ENCODE measurements at places on chromosomes 2 and 18.

GRCh38 chr2:166013878-166014277 is 60.3 kb upstream of the TTC21B start:
- no peak for DNase-seq

DNA sequence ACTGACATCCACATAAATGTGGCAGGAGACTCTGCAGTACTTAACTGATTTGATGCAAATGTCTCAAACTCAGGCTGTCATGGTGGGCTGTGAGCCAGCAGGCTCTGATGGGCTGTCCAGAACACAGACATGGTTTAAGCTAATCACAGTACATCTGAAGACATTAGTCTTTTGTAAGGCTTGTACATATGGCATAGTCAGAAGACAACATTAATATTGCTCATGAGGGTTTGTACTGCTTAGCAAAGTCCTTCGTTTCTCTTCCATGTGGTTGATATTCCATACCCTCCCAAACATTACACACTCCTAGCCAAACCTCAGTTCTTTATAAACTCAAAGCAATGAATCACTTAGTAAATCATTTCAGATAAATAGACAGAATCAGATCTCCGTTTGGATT is 330.6 kb downstream of the RND3 start:
- no peak for DNase-seq

- no peak for DNase-seq
Measured at GRCh38 chr2:83650898-83651297, 808.2 kb downstream of the SUCLG1 start.

DNA sequence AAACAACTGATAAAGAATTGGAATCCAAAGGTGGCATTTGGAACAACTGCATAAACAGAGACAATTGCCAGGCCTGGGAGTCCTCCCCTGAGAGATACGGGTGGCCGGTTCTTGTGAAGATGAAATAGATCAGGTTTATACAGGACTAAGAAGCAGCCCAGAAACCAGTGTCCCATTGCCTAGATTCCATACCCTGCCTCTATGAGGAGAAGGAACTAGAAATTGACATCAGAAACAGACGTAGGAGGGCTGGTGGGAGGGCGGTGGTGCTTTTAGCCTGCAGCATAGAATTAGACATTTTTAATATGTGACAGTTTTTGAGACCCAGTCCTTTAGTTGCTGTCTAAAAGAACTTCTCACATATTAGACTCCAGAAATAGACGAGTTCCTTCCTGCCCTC is 11.8 kb upstream of the SH3BP4 start:
- DNase-seq = no peak

- DNase-seq = no peak
Measured at GRCh38 chr18:63063171-63063570, 256.4 kb downstream of the BCL2 start.

- DNase-seq = no peak
Measured at GRCh38 chr2:144607891-144608521, 88.1 kb upstream of the ZEB2 start.

- DNase-seq = no peak
Measured at GRCh38 chr18:79368681-79369080, 27.0 kb upstream of the NFATC1 start.

DNA sequence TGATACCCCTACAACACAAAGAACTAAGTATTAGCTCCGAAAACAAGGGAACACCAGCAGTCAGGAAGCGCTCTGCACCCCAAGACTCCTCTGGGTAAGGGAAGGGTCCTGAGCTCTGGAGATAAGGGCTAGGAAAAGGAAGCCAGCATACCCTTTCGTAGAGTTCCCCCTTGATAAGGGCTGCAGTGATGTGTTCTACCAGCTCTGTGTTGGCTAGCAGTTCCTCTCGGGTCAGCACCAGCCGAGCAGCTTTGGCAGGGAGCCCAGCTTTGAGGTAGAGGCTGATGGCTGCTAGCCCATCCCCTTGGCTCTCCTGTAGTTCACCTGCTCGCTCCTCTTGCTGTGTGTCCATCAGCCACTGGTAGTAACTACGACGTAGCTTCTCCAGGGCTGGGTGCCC is 18.9 kb downstream of the KRTCAP3 start:
- no peak for DNase-seq

DNA sequence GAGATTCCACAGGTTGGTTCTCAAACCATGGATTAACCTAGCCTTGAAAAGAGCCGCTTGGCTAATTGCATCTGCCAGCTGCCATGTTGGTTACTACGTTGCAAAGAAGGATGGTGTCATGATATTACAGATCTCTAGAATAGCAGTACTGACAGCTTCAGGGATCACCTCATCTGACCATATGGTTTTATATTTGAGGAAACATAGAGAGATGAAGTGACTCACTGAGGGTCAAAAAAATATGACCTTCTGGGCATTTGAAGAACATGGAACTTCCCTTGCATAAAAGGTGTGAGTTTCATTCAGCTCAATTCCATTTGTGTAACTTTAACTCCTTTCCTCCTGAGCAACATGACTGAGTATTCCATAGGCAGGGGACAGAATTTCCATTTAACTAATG is 242.3 kb downstream of the SETBP1 start:
- DNase-seq = no peak

- no peak for DNase-seq
Measured at GRCh38 chr2:85240055-85240454, 87.7 kb downstream of the TGOLN2 start.

GRCh38 chr2:29389686-29390085 is 274.5 kb downstream of the CLIP4 start:
- no peak for DNase-seq

- DNase-seq = no peak
Measured at GRCh38 chr18:59033359-59033758, 106.3 kb upstream of the SEC11C start.

- no peak for DNase-seq
Measured at GRCh38 chr18:28208712-28209265, 31.9 kb upstream of the CDH2 start.

DNA sequence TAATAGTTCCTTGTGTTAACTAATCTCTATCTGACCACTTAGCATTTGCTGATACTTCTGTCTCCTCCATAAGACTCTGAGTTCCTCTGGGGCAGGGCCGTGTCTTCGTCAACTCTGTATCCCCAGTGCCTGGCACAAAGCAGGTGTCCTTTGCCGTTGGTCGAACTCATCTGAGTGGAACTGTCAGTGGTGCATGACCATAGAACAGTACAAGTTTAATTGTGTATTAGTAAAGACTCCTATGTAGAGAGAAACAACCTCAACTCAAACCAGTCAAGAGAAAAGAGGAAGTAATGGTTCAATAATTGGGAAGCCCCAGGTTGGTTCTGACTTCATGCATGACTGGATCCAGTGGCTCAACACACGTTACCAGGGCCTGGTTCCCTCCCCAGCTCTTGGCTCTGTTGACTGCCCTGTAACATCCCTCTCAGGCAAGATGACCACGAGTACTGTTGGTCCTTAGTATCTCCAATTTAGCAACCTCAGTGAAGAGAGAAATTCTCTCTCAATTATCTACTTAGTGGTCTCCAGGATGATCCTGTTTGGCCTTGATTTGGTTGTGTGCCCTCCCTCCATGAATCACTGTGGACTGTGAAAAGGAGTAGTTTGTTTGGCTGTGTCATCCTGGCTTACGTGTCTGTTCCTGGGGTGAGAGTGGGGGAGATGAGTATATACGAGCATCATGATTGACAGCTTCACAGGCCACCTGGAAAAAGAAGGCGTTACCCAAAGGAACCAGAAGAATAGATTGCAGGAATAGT is 58.5 kb upstream of the MSH6 start:
- no peak for DNase-seq

- no peak for DNase-seq
Measured at GRCh38 chr2:236056141-236056540, 112.0 kb downstream of the GBX2 start.

DNA sequence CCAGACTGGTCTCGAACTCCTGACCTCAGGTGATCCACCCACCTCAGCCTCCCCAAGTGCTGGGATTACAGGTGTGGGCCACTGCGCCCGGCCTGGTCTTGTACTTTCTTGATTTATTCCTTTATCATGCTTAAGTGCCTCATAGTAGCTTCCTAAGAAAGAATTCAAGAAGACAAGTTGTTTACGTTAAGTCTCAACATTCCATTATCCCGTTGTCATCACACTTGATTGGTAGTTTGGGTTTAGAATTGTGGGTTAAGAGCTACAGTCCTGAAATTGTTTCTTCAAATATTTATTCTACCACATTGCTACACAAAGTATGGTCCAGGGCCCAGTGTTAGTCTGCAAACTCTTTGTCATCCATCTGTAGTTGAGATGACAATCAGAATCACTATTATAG is 194.0 kb downstream of the VWC2L start:
- no peak for DNase-seq

DNA sequence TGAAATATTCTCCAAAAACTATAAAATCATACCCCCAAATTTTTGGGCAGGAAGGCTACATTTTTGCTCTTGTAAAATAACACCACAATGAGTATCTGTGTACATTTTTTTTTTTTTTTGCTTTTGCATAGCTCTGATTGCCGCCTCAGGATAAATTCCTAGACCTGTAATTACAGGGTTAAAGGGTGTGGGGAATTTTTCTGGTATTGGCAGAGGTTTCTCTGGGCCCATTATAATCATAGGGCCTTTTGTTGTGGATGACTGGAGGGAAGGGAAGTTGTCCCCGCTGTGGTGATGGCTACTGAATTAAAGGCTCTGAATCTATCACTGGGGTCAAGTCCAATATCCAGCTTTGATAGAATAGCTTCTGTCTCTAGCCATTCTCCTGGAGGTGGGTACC is 26.6 kb downstream of the CCDC195 start:
- DNase-seq = no peak

DNA sequence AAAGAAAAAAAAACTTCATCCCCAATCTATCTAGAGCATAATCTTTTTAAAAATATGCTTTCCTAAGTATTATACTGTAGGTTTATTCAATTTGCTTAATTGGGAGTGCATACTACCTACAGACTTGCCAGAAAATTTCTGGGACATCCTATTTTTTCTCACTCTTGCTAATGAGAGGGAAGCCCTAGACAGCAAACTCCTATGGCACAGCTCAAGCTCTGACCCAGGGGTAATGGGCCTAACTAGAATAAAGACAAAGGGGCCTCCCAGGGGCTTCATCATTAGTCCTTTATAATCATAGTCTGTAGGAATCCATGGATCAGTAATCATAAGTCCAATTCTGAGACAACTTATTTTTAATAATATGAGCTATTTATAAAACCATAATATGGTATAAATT is 142.6 kb upstream of the ITGA4 start:
- no peak for DNase-seq

GRCh38 chr2:16978301-16978700 is 312.7 kb upstream of the CYRIA start:
- DNase-seq = no peak

DNA sequence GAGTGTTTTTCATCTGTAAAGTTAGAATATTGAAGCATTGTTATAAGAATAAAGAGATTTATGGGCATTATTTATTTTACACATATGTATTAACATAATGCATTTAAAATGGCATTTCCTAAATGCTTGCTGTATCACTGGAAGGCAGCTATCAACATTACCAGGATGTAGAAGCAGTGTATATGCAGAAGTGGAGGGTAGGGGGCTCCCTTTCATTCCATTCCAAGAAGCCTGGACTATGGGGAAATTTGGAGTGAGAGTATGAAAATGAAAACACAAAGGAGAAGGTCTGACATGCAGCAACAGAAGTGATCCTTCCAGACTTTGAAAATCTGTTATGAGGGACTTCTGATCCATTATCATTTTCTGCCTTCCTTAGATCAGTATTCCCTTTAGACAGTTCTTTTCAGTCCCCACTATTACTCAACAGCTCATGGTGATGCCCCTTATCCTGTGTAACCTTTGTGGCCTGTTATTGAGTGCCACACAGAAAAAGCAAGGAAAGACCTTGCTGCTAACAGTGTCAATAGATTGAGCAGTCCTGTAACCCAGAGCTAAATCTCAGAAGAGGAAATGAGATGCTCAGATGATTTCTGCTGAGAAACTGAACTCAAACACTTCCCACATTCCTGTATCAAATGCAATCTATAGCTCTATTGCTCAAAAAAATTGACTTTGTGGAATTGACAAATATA is 216.6 kb downstream of the HNMT start:
- DNase-seq = no peak

DNA sequence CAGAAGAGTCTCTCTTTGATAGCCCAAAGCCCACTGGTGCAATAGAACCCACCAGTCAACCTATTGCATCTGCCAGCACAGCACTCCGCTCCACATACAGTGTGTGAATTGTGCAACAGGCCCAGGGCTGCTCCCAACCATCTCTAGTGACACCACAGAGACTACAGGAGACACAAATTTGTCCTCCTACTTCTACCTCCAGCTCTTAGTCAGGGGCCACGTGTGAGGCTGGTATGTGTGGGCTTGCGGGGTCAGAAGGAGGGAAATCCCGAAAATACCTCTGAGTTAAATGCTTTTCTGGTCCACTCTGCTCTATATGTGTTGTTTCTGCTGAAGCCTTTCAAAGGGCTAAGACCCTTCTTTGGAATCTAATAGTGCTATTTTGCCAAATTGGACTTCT is 18.0 kb downstream of the DGUOK start:
- peak; percentile 43 for DNase-seq

GRCh38 chr2:54675281-54675680 is 48.2 kb upstream of the EML6 start:
- no peak for DNase-seq

DNA sequence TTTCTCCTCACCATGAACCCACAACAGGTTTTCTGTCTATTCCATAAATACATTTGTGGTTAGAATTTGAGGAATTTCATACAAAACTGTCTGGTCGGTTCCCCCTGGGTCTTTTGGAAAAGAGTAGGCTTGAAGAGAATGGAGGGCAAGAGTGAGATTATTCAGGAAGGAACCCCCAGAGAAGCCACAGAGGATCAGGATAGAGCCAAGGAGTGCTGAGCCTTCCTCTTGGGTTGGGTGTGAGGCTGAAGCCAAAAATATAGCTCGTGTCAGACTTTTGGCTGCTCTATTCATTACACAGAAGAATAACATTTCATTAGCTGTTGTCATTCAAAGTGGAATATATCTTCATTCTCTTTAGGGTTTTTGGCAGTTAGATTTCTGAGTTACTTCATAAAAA is 45.9 kb upstream of the YES1 start:
- no peak for DNase-seq

- DNase-seq = no peak
Measured at GRCh38 chr2:21195326-21195725, 71.6 kb downstream of the TDRD15 start.

DNA sequence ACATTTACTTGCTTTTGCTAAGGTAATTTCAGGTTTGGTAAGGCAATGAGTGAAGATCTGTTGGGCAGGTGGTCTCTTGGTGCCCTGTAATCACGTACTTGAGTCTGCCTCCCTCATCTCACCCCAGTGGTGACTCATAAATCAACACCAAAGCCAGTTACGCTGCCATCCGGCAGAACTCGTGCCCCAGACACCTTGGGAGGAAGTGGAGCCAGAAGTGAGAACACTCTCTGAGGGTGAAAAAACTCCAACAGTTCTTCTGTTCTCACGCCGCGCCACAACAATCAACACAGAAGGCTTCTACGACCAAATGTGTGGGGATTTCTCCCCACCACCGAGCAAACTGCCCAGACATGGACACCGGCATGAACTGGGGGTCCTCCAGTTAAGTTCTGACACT is 206.2 kb downstream of the ARL4C start:
- DNase-seq = no peak

DNA sequence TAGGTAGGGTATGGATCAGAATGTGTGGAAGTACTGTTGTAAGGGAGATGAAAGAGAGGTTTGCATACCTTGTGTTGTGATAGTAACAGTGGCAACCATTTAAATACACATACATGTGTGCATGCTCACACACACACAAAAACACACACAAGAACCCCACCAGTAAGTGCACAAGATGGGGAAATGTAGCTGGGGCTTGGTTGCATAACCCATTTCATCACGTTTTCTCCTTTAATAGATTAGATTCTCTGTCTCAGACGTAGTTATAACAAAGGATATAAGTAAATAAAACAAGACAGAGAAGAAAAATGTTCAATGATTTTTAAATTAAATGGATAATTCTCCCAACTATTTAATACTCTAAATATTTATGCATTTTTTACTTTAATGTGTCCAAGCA is 13.4 kb downstream of the ARHGAP15 start:
- DNase-seq = no peak

Data from stimulated activated CD8-positive, alpha-beta memory T cell treated with anti-CD3 and anti-CD28 coated beads, Interleukin-7, amount 100 ng/mL, for 48 hours (primary cell).